ENCODE measurements at places on chromosomes 3 and 15.

GRCh38 chr3:107413264-107413663, 36.0 kb downstream of the CCDC54 start:
- no peak for DNase-seq

GRCh38 chr3:124907957-124908356, 20.8 kb upstream of the ITGB5 start:
- DNase-seq, result no peak

GRCh38 chr3:13075986-13076654, 2.9 kb upstream of the IQSEC1 start:
- DNase-seq, result no peak

DNA sequence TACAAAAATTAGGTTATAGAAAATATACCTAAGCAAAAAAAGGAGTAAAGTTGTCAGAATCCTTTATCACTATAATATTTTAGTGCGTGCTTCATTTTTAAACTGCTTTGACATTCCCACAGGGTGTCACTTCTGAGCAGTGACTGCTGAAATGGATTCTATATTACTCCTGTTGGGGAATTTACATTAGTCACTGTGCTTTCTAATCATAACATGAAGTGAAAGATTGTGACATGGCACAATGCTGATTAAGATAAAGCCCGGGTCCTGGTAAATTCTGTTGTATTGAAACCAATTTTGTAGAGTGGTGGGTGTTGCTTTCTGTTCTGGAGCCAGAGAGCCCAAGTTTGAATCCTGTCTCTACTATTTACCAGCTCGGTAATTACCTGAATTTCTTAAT, 36.4 kb upstream of the EHHADH start:
- DNase-seq, result no peak

DNA sequence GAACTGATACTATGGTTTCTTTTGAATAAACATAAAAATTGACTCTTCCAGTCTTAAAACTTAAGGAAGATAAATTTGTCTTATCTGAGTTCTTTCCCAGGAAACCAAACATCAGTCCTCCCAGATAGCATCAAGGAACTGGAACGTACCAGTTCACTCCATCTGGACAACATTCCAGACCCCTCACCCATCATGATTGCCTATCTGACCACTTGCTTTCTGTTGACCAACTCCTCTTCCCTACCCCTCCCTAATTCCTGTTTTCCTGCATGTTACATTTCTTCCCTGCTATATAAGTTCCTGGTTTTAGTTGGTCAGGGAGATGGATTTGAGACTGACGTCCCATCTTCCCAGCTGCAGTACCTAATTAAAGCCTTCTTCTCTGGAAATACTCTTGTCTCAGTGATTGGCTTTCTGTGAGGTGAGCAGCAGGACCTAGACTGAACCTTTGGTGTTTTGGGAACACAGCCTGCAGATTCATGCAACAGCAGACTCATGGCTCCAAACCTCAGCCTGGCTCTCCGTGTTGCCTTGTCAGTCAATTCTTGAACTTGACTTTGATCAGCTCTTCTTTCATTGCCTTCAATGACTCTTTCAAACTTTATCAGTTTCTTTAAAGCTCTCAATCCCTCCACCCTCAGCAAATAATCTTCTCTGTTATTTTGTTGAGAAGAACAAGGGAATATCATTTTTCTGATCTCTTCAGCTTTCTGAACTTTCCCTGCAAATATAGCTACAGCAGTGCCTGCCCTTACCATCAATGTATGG, 123.6 kb downstream of the RPL22L1 start:
- DNase-seq, result no peak

GRCh38 chr3:124840331-124840730, 46.8 kb downstream of the ITGB5 start:
- DNase-seq, result no peak

DNA sequence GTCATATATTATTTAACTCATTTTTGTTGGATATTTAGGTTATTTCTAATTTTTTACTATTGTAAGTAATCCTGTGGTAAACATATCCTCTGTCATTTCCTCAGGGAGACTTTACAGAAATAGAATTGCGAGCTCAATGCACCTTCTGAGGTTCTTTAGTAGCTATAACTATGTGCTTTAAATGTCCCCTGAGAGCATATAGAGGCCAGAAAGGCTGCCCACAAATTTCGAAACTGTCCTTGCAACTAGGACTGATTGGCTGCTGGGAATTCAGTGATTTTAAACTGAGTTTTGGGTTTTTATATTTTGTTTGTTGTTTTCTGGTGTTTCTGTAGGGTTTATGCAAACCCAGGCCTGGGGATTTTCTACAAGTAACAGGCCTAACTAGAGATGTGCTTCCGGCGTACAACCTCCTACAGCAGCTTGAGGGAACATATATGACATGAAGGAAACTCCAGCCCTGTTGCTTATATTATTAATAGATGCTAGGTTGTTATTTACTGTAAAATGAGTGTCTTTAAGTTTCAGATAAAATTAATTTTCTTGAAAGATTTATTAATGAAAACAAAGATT, 29.1 kb upstream of the P4HTM start:
- no peak for DNase-seq

DNA sequence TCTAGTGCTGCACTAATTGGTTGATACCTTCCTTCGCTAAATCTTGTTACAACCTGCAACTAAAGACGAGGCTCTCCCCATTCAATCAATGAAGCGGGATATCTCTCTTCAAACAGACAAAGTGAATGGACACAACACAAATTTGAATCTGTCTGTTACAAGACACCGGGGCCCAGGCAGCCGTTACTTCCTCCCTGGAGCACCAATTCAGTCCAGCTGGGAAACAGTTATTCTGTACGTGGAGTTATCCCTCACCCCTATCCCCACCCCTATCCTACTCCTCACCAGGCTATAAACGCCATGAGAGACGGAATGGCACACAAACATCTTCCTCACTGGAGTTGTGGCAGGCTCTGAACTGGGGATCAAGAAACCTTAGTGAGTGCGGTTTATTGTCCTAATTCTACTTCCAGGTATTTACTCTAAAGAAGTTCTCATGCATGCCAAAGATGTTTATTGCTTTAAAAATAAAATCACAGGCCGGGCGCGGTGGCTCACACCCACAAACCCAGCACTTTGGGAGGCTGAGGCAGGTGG, 181.8 kb downstream of the FOXP1 start:
- DNase-seq, result no peak

GRCh38 chr15:31481142-31481541, 154.5 kb downstream of the KLF13 start:
- DNase-seq, result no peak

DNA sequence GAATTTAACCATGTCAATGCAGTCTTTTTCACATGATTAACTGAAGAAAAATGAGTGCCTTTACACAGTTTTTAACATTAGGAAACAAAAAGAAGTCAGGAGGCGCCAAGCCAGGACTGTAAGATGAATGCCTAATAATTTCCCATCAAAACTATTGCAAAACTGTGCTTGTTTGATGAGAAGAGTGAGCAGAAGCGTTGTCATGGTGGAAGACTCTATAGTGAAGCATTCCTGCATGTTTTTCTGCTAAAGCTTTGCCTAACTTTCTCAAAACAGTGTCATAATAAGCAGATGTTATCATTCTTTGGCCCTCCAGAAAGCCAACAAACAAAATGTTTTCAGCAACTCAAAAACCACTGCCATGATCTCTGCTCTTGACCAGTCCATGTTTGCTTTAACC, 156.8 kb upstream of the CDIN1 start:
- no peak for DNase-seq
